ENCODE measurements at places on chromosomes 5 and 9.

DNA sequence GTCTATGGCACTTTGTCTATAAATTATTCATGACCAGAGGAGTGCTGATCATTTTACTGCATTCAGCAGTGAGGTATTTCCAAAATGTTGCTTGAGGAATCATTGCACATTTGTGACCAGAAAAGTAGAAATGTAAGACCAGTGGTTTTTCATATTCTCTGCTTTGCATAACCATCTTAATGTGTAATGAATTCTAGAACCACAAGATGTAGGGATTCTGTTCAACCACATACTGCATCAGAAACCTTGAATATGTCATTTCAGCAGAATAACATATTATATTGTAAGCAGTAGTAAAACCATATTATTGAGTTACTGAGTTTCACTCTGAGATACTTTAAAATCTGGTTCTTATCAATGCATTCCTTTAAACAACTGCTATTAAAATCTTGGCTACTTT is 1243.4 kb downstream of the MAT2B start:
- DNase-seq, result no peak

- peak; percentile 94 for DNase-seq
These were observed 62.5 kb downstream of the NFIB start for GRCh38 chr9:14251154-14252071.

- no peak for DNase-seq
These were observed 139.8 kb upstream of the RPS23 start for GRCh38 chr5:82417776-82418607.

GRCh38 chr5:170445936-170446335 is 56.8 kb upstream of the KCNMB1 start:
- DNase-seq, result no peak

GRCh38 chr9:91495450-91495849 is 71.8 kb upstream of the NFIL3 start:
- peak; percentile 74 for DNase-seq
